Fibroblast of skin of abdomen (primary cell): ENCODE measurements at places on chromosomes 11 and 22.

DNA sequence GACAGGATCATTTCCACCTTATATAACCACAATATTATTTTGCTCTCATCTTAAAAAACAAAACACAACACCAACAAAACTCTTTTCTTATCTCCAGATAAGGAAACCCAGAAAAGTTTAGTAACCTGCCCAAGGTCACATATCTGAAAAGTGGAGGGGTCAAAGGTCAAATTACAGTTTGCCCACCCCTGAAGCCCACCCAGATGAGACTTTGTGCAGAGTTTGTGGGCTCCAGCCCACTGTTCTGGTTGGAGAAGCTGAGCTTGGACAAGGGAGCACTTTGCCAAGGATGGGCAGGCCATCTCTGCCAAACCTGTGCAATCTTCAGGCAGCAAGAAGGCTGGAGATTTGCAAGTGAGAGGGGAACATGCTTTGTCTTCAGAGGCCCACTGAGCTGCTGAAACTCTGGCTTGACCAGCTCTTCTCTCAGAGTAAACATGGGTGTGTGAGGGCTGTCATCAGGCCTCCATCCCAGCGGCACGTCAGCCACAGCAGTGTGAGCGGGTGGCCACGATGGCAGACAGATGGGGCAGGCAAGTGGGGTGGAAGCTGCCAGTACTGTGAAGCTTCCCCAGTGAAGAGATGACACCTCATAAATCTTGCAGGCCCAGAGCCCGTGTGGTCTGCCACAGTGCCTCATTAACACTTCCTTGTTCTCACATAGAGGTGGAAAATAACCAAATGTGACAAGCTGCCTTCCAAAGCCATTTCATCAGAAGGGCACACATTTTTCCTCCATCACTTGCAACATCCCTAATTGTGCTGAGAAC lies 111.8 kb downstream of the CCDC81 start:
- DNase-seq: peak; percentile 53

DNA sequence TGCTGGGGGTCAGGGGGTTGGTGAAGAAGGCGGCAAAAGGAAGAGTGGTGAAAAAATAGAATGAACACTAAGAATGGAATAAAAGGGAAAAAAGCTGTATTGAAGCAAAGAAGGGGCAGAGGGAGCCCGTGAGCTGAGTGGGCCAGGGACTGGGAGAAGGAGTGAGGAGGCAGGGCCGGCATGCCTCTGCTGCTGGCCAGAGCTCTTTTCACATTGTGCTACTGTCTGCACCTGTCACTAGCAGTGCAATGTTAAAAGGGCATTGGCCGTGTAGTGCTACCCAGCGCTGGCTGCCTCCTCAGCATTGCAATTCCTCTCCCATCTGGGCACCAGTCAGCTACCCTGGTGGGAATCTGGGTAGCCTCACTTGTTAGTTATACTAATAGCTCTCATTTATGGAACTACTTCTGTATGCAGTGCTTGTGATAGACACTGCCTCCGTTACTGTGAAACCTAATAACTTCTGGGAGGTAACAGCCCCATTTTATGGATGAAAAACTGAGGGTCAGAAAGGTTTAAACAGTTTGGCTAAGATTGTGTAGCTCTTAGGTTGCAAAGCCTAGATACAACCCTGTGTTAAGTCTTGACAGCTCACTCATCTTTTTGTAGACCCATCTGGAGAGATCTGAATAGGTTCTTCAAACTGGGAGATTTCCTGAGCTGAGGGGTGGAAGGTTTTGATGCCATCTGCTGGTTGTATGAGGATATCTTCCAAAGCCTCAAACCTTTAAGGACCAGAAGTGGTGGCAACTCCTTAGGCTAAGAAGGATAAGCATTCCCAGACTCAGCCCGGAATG lies 8.5 kb downstream of the YPEL4 start:
- DNase-seq: peak; percentile 62

DNA sequence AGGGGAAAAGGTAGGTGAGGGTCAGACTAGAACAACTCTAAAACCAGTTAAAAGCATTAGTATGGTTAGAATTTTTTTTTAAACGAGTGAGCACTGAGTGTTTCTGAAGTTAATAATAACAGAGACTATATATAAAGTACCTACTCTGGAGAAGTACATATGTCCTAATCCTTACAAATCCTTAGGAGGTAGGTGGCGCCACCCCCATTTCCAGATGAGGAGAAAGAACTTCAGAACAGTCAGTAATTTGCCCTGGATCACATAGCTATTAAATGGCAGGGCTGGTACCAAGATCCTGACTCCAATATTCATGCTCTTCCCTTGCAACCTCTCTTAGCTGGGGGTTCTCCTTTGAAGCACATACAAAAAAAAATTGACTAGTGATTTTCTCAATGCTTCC lies 80.5 kb downstream of the CLPB start:
- no peak for DNase-seq

GRCh38 chr22:25490896-25491295 lies 73.6 kb upstream of the GRK3 start:
- no peak for DNase-seq

- no peak for DNase-seq
These were observed 22.3 kb downstream of the MMP27 start for GRCh38 chr11:102683277-102683676.

GRCh38 chr11:9001736-9002135 lies 2.1 kb downstream of the NRIP3 start:
- DNase-seq: peak; percentile 85

- peak; percentile 43 for DNase-seq
These were observed 10.6 kb downstream of the ELF5 start for GRCh38 chr11:34502949-34503348.

- DNase-seq: no peak
These were observed 64.7 kb downstream of the FCHSD2 start for GRCh38 chr11:73077454-73077853.

GRCh38 chr11:114263513-114264170 lies 32.6 kb upstream of the NNMT start:
- DNase-seq: no peak

DNA sequence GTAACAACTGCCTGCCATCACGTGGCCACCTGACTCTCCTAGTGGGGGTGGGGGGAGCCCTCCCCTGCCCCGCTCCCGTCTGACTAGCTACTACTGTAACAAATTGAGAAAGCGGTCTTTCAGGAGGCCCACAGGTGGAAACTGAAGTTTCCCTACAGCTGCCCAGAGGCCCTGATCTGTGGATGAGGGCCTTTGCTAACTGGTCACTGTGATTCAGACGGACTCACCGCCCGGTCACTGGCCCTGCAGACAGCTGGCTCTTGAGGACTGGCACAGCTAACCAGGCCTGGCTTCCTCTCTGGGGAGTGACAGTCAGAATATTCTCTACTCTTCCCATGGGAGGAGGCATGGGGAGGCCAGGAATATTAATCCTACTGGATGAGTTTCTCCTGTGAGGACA lies 116.8 kb downstream of the ARHGAP8 start:
- DNase-seq: no peak

- no peak for DNase-seq
These were observed 313.9 kb downstream of the TMEM135 start for GRCh38 chr11:87351676-87352075.

GRCh38 chr11:69343401-69344321 lies 49.7 kb downstream of the MYEOV start:
- DNase-seq: no peak

- DNase-seq: no peak
These were observed 11.9 kb downstream of the CHID1 start for GRCh38 chr11:898540-899190.

DNA sequence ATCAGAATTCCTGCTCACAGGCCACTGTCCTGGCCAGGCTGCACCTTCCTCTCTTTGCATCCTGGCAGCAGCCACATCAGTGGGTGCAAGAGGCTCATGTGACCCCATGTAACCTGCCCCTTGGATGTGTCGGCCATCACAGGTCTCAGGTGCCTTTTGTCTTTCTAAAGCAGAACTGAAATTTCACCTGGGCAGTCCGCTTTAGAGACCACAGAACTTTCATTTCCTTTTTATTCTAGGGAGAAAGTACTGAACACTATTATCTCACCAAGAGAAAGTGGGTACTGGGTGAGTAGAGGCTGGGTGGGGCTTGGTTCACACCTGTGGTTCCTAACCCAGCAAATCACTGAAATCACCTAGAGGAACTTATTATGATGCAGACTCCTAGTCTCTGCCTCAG lies 51.7 kb upstream of the NUP160 start:
- no peak for DNase-seq

GRCh38 chr11:78822931-78823423 lies 248.3 kb upstream of the NARS2 start:
- DNase-seq: no peak

GRCh38 chr11:125512106-125512505 lies 16.0 kb upstream of the FEZ1 start:
- no peak for DNase-seq

GRCh38 chr22:49655168-49655812 lies 172.4 kb downstream of the BRD1 start:
- no peak for DNase-seq

- DNase-seq: no peak
These were observed 1.6 kb downstream of the LRRN4CL start for GRCh38 chr11:62687508-62688396.
